NCI-H2171 treated with DMSO at 0.1 percent for 48 hours (cell line): ENCODE measurements at places on chromosomes 4 and X.
A peak's percentile ranks its signal among the peaks of the same experiment; 100 is the strongest.

GRCh38 chr4:122083989-122084388 lies 68.1 kb upstream of the BLTP1 start:
- DNase-seq, result no peak

- no peak for DNase-seq
These were observed 36.6 kb downstream of the ADRA2C start for GRCh38 chr4:3802571-3803474.

DNA sequence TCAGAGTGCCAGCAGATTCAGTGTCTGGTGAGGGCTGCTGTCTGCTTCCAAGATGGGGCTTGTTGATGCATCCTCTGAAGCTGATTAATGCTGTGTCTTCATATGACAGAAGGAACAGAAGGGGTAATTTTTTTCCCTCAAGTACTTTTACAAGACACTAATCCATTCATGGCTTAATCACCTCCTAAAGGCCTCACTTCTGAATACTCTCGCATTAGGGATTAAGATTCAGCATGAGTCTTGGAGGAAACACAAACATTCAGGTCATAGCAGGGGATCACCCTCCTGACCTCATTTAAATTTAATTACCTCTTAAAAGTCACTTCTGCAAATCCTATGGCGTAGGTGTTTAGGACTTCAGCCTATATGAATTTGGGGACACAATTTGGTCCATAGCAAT lies 1145.5 kb upstream of the PCDH10 start:
- DNase-seq, result no peak

DNA sequence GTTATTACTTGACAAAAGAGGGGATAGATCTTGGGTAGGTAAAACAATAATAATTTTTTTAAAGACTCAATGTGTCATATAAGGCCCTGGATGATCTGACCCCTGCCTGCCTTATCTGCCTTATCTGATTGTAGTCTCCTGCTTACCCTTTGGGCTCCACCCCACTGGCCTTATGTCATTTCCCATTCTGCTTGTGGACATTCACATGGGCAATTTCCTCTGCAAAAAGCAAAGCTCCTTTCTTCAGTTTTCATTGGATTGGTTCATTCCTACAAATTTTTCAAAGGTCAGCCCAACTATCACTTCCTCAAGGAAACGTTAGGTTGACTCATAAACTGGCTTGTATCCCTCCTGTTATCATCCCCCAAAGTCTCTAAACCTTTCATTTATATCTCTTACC lies 15.7 kb upstream of the TET2 start:
- DNase-seq, result no peak

- DNase-seq, result no peak
These were observed 106.8 kb downstream of the ELOVL6 start for GRCh38 chr4:110091434-110092140.

DNA sequence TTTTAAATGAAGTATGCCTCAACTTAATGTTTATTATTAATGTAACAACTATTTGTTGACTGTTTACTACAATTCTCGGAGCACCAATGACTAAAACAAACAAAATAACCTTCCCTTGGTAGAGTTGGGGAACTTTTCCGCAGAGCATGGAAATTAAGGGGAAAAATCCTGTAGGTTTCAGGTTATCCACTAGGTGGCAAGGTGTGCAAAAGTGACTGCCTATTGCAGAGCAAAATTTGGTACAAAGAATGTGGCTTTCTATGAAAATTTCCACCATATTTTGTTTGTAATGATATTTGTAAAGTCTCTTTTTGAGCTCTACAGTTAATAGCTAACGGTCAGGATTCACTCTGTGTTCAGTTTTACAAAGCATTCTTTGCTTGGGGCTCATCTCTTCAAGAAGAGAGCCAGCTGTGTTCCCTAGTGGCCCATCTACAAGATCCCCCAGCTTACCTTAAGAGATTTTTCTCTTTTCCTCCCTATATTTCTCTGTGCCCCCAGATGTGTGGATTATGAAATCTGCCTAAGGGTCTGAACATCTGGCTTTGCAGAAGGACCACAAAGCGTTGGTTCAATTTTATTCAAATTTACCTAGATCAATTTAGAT lies 61.1 kb downstream of the FBXO8 start:
- DNase-seq, result peak; percentile 15

DNA sequence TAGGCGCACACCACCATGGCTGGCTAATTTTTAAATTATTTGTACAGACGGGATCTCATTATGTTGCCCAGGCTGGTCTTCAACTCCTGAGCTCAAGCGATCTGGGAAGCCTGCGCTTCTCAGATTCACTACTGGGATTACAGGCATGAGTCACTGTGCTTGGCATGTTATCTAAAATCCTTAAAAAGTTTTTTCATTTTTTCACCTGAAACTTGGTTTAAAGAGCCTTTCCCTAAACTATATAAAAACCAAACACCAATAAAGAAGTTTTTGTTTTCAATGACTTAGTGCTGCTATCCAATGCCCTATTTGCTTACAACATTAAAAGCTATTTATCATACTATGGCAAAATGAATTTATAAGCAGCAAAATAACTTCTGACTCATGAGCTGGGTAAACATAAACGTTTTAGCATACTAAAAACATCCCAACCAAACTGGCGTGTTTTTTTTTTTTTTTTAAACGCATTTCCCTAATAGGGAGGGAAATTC lies 127.8 kb downstream of the UBE2K start:
- DNase-seq, result no peak

- no peak for DNase-seq
These were observed 4.9 kb downstream of the OPHN1 start for GRCh38 chrX:68428431-68428830.

GRCh38 chr4:174999407-174999806 lies 81.2 kb downstream of the ADAM29 start:
- DNase-seq, result no peak

- no peak for DNase-seq
These were observed 80.2 kb downstream of the C4orf51 start for GRCh38 chr4:145760176-145760575.

DNA sequence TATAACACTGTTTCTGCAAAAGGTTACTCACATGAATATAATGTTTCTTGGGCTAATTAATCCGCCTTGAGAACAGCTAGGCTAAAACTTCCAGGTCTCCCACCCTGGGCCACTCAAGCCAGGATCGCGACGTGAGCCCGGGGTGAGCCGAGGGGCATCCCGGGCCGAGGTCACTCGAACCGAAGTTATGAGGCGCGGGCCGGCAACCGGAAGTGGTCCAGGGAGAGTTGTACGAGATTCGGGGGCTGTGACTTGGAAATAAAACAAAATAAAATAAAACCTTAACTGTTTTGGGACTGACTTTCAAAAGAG lies 317 bp downstream of the CMC4 start:
- DNase-seq, result no peak
